ENCODE measurements at places on chromosomes 3 and 15.

- no peak for DNase-seq
Measured at GRCh38 chr3:1093217-1093616, 393 bp downstream of the CNTN6 start.

DNA sequence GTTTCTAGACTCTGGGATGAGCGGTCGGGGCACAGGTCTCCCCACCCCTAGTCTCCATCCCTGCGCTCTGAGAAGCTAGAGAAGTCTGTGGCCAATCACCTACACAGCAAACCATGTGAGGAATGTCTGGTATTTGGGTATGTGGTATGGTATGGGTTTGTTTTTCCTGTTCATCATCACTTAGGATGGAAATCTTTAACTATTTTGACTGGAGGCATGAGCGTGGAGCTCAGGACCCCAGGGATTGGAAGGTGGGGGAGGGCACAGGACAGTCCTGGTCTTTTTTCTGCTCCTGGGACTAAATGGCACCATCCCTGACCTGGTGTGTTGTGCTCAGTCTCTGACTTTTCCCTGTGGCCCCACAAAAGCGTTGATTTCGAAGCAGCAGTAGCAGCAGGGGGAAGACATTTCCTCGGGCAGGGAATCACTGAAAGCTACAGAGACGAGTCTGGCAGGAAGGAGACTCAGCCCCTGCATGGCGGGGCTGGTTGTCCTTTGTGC lies 191.7 kb upstream of the TPM1 start:
- DNase-seq = peak; percentile 91

DNA sequence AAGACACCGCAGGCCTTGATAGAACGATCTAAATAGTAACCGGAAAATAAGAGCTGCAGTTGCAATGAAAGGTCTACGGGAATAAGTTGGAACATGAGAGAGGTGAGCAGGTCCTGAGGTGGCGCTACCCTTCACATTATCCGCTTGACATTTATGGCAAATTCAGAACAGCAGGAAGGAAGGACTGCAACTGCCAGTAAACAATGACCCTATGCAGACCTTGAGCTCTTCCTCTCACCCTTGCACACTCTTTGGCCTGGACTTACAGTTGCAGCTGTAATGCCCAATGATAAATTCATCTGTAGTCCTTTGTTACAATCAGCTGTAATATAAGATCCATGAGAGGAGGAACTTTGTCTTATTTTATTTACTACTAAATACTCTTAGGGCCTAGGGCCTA lies 32.3 kb upstream of the TRIM59 start:
- no peak for DNase-seq

DNA sequence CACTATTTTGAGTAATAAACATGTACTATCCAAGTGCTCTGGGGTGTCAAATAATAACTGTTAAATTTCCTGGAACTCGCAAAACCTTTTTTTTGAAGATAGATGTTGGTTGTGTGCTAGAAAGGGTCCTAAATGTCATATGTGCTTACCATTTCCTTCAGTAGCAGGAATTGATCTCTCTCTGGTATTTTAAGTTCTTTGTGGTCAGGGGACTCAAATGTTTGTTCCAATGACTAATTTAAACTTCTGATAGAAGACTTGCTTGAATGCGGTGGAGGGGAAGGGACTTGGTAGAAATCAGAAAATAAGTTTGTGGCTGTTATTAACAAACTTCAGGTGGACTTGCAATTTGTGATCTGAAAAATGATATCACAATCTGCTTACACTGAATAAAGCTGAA lies 26.8 kb downstream of the ARIH2 start:
- no peak for DNase-seq

GRCh38 chr15:95170561-95171380 lies 939.4 kb downstream of the MCTP2 start:
- DNase-seq = no peak

DNA sequence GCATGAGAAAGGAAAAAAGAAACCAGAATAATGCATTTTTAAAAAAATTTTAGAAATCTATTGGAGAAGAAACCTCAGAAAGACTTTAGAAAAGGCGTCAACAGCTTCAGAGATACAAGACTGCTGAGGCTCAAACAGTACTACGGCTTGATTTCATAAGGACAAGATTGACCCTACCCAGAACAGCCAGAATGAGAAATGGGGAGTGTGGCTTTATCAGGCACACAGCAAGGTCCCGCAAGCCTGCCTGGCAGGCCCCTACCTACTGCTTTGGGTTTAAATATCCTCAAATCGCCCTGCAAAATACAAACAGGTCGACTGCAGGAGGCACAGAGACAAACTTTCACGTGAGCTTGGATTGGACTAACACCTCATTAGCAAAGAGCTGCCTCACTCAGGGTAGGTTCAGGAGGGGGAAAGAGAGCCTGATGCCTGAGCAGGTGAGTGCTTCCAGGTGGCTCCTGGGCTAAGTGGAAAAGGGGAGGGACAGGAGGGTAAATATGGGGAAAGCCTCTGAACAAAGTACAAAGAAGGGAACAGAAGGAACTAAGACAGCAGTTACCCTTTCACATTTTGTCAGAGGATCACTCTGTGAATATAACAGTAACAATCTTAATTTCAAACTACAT lies 87.5 kb downstream of the RORA start:
- DNase-seq = no peak
